ENCODE measurements at places on chromosomes 3 and 15. TPM values are rescaled to one million over a fixed set of nuclear protein-coding genes. Genes with fewer than 3 reads are reported as not detected.
A peak's percentile ranks its signal among the peaks of the same experiment; 100 is the strongest.

- H3K27me3 ChIP-seq = peaks cover 9% of the 10 kb centered on the region
- H3K27ac ChIP-seq = no peak overlapping the region
- no peak for DNase-seq
- H3K4me3 ChIP-seq = no peak overlapping the region
Observed at GRCh38 chr3:122314228-122314876, 10.7 kb upstream of the CSTA start.

DNA sequence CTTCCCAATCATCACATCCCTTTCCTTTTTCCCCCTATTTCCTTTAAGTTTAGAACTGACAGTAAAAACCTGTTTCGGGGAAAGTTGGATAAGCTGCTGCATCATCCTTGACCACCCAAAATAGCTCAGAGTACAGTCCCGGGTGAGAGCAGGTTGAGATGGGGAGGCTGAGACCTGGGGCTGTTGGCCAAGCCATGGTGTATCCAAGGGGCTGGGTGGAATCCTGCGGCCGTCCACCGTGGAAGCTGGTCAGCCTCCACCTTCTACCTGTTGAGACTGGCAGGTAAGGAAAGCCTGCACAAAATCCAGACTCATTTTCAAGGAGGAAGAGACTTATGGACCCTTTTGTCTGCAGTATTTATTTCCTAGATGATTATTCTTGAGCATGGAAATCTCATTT, 128.2 kb upstream of the PLXNA1 start:
- H3K27ac ChIP-seq = no peak overlapping the region
- no peak overlapping the region for H3K4me3 ChIP-seq
- no peaks in the 10 kb centered on the region for H3K4me1 ChIP-seq
- no peaks in the 10 kb centered on the region for H3K36me3 ChIP-seq

DNA sequence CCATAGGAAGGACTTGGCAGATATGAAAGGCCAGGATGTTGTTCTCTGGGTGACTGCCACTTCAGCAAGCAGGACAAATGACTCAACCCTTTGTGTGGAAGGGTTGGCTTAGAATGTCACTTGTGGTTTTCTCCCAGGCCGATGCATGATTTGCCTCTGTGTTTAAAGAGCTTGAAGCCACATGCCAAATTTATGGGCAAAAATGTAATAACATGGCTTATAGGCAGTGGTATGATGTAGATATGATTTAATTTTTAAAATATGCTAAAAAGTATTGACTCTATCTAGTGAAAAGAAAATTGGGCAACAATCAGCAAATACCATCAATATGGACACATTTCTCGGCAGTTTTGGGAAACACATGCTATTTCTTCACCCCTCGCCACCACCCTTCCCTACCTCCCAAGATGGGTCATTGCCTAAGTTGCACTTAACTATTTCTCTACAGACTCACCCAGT, 114.6 kb downstream of the CYP19A1 start:
- no peaks in the 10 kb centered on the region for H3K36me3 ChIP-seq
- no peaks in the 10 kb centered on the region for H3K27me3 ChIP-seq
- no peaks in the 10 kb centered on the region for H3K4me1 ChIP-seq
- H3K27ac ChIP-seq = no peak overlapping the region
- DNase-seq = no peak

Gene HRG
- polyA plus RNA-seq = not detected

Gene DUOXA2
- polyA plus RNA-seq = not detected

DNA sequence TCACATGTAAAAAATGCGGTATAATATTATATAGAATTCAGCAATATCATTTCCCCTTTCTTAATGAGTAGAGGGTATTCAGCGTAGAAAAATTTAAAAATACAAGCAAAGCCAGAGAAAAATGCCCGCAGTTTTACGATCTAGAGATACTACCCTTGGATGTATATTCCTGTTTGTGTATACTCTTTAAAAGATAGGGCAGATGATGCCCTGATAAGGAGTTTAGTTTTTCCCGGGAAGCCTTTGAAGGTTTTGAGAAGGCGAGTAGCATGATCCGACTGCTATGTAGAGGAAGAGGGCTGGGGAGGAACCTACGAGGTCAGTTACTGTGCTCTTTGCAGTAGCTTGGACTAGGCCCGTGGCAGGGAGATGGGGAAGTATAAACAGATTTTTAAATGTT, 1.2 kb downstream of the YEATS2 start:
- peaks cover 7% of the 10 kb centered on the region for H3K4me1 ChIP-seq
- no peaks in the 10 kb centered on the region for H3K36me3 ChIP-seq
- peak overlapping the region; percentile 84 for H3K27ac ChIP-seq
- peak overlapping the region; percentile 85 for H3K4me3 ChIP-seq
- no peaks in the 10 kb centered on the region for H3K27me3 ChIP-seq
- DNase-seq = no peak

Gene EPHA3
- not detected for polyA plus RNA-seq

Gene BSN
- polyA plus RNA-seq = 0.08 TPM

- no peak for DNase-seq
- peaks cover 26% of the 10 kb centered on the region for H3K36me3 ChIP-seq
- H3K4me3 ChIP-seq = no peak overlapping the region
- no peaks in the 10 kb centered on the region for H3K4me1 ChIP-seq
- no peak overlapping the region for H3K27ac ChIP-seq
Observed at GRCh38 chr3:62289922-62290321, 83.4 kb downstream of the FEZF2 start.

Data from SK-N-SH (cell line).